NT2/D1 (cell line): ENCODE measurements at places on chromosomes 3 and 15.

DNA sequence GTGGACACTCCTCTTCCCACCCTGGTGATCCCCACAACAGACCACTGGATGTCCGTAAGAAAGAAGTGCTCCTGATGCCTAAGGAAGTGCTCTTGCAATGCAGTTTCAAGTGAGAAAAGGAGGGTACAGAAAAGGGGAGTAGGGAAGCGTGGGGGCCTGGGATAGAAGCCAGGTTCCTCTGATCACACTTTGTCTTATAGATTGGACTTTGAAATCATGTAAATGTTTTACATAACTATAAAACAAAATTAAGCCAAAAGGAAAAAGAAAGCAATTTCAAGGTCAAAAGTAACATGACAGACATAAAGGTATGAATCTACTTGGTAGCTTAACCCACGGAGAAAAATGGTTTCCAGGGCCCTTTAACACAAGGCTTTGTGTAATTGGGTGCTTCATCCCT, 107.3 kb upstream of the TRPM1 start:
- no peak for DNase-seq

DNA sequence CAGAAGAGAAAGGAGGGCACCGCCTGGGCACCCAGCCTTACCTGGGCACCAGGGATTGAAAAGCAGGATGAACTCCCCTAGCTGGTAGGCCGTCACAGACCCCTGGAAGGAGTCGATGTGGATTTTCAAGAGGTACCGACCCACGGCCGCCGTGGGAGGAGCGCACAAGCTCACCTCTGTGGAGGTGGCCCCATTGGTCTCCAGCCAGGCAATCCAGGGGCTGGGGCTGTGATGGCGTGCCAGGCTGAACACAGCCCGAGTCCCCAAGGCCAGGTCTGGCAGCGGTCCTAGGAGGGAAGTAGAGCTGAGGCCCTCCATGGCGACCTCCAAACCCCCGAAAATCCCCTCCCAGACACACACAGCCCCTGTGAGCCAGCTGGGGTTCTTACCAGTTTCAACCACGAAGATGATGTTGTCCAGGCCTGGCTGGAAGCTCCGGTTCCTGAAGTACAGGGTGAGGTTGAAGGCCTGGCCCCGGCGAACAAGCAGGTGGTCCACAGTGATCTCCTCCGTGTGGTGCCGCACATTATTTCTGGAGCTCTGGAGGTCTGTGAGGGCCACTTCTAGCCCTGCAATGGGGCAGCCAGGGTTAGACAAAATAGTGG, 6.6 kb downstream of the TGM5 start:
- no peak for DNase-seq

DNA sequence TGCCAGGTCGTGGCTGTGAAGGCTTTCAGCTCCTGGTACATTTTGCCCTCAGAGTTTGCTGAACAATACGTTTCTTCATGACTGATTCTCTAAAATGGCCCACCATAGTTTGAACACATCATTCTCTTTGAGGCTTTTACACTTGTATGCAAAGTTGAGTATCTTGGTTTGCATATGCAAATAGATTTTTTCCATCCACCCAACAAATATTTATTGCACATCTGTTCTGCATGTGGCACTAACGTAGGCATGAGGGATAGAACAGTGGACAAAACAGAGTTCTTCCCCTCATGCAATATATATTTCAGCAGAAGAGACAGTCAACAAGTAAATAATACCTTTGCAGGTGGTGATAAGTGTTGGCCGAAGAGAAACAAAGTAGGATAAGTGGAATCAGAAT, 55.2 kb downstream of the KAT2B start:
- DNase-seq: no peak

DNA sequence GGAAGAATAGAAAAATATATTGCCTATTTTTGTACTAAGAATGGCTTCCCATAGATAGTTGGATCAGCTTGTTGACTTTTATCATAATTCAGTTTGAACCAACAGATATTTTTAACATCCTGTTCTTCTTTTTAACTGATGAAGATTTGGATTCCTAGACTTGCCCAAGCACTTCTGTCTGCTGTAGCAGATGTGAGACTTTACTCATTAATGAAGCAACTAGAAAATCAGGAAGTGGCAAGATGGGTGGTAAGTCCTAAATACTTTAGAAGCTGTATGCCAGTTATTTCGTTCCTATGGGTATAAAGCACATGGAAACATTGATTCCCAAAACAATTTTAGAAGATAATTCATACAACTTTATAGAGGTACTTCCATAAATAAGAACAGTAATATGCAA, 8.4 kb downstream of the PIGB start:
- no peak for DNase-seq

- DNase-seq: no peak
Measured at GRCh38 chr15:84783493-84784251, 33.5 kb upstream of the ALPK3 start.

GRCh38 chr15:27958911-27959578, 140.1 kb downstream of the OCA2 start:
- no peak for DNase-seq

DNA sequence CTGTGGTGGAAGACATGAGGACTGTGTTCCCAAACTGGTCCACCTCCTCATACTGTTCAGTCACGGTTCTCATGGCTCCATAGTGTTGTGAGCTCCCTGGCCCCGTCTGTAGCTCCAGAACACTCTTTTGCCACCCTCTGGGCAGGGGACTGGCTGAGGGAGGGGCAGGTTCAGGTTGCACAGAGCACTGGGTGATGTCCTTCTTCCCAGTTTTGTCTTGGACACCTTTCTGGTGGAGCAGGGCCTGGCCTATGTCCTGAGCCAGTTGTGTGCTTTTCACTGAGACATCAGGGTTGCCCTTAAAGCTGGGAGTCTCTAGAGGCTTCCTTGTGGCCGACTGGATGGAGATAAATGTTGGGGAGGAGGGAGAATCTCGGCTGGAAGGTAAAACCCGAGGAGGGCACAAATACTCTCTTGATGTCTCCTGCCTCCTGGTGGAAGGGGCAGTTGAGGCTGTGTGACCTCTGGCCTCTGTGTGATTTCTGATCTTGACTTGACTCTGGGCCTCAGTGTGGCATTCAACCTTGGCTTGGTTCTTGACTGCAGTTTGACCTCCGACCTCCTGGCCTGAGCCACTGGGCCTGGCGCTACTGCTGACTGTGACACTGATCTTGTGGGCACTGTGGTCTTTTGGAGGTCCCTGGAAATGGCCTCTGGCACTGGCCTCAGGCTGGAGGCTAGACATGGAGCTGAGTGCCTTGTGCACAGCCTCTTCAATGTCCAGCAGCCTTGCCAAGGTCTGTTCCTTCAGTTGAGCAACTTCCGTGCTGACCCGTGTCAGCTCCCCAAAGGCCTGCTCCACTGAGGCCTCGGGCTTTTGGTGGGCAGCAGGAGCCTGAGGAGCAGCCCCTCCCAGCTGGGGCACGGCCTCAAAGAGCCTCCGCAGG, 8.1 kb downstream of the XIRP1 start:
- DNase-seq: no peak

- DNase-seq: peak; percentile 61
Measured at GRCh38 chr15:59501597-59501996, 63.6 kb downstream of the FAM81A start.

DNA sequence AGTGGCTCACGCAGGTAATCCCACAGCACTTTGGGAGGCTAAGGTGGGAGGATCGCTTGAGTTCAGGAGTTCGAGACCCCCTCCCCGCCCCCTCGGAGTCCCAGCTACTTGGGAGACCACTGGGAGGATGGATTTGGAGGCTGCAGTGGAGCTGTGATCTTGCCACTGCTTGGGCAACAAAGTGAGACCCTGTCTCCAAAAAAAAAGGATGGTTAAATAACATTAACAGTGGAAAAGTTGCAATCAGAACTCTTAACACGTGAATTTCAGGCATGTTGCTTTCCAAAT, 1.4 kb upstream of the TMEM87A start:
- DNase-seq: no peak

GRCh38 chr3:177591379-177591778, 394.1 kb upstream of the TBL1XR1 start:
- no peak for DNase-seq

DNA sequence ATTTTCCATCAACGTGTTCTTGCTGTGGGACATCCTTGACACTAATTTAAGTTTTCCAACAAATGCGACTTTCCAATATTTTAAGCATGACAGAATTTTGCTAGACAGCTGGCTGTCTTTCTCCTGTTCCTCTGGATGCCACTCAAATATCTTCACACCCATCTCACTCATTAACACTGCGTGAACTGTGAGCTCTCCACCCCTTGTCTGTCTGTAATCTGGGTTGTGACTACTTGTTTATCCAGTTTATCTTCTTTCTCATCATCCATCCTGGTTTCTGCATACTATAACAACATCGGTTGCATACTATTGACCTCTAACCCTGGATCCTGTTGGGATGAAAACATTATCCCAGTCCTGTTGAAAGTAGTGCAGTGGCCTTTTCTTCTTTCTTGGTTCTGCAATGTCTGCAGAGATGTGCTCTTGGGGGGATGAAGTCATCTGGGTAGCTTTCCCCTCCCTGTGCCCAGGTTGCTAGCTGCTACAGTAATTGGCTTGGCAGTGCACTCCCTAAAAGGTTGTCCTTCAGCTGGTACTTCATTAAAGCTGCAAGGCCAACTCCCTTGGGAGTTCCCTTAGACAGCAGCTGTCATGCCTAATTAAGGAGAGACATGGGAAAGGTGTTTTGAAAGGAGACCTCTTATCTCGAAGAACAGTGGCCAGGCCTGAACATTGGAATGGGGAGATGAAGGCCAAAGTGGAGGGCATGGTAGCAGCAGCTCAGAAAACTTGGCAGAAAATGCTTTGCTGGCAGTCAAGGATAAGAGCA, 24.7 kb downstream of the KAT2B start:
- no peak for DNase-seq

DNA sequence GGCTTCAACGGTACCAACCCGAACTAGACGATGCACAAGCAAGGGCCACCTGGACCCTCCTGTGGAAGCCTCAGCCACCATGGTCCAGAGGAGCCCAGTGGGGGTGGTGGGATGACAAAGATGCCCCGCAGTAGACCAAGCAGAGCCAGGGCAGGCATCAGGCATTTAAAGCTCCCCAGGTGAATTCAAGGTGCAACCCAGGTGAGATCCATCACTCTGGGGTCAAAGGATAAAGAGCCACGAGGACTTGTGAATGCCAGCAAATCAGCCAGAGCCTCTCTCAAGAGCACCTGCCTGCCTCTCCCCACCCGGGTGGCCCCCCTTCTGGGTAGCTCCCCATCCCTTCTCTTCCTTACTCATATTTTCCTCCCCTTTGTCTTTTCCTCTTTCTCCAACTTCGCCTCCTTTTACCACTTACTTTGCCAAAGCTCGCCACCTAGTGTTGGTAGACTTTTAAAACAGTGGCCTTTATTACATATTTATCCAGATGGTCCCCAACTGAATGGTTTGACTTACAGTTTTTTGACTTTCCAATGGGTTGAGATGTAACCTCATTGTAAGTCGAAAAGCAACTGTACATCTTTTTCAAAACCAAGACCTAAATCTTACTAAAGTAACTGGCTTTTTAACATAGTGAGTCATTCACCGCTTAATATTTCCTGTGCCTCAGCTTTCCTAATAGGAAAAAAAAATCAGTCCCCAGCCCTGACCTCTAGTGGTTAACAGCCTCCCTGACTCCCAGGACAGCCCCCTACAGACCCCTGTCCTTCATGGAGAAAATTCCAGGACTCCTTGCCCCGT, 18.8 kb downstream of the PLA2G4F start:
- no peak for DNase-seq

DNA sequence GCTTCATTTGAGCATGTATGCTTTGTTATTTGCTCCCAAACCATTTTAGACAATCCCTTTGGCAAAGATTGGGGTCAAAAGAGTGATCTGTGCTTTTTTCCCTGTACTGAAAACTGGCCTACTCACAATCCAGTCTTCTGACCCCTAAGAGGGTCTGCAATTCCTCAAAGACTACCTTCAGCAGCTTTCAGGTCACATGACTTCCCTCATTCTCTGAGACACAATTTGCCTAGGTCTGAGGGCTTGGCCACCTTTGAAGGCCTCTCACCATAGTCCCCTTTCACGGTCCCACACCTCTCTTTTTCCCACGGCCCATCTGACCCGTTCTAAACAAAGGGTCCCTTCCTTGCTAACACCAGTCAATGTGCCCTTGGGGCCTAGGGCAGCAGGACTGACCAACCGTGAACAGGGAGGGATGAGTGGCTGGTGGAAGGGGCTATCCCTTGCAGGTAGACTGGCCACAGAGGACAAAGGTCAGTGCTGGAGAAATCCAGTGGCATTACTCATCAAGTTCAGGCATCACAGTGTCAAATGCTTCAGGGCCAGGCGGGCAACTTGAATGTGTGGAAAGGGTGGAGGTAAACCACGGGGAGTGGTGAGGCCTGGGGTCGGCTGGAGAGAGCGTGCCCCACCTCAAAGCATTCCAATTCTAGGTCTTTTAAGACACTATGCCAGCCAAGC, 10.8 kb downstream of the RASL12 start:
- DNase-seq: no peak

- no peak for DNase-seq
Measured at GRCh38 chr3:4139462-4140140, 163.6 kb upstream of the SETMAR start.

DNA sequence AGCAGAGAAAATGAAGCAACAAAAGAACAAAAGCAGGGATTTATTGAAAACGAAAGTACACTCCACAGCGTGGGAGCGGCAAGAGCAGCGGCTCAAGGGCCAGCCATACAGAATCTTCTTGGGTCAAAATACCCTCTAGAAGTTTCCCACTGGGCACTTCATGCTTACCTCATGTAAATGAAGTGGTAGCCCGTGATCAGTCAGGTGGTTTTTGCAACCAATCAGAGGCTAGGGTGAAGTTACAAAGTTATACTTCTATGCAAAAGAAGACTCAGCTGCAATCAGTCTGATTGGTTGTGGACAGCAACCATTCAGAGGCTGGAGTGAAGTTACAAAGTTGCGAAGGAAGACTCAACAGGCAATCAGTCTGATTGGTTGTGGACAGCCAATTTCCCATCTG, 37.8 kb upstream of the TRH start:
- DNase-seq: no peak

- DNase-seq: no peak
Measured at GRCh38 chr3:183818706-183819624, 6.4 kb downstream of the MAP6D1 start.

DNA sequence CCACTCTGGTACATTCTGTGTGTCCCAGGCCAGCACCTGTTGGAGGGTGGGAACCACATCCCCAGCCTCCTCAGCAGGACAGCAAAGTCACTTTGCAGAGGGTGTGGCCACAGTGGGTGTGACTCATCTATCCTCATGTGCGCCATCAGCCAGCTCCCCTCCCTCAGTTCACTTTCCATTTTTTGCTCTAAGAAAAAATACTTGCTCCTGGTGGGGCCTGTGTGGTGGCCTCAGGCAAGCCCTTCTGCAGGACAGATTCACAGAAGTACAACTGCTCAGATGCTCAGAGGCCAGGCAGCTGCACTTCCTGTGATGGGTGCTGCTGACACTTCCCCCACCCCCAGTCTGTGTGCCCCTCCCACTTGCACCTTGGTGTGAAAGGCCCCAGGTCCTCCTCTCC, 78.3 kb upstream of the ALDH1L1 start:
- no peak for DNase-seq

DNA sequence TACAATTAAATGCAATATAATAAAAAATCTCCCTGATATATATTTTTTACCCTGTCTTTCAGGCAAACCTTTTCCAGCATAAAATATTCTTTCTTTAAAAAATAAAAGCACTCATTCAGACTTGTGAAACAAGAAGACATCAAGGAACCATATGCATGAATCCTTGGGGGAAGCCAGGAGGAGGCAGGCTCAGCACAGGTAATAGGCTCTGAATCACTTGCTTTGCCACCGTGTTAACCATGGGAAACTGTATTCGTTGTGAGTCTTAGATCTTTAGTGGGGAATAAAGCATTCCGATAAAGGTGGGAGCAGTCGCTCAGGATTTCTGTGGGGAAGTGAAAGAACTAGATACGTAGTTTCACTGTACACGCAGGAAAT, 42.4 kb downstream of the FBN1 start:
- DNase-seq: no peak
